ENCODE measurements at places on chromosomes 12 and 14.

- no peak for DNase-seq
Measured at GRCh38 chr12:48995086-48995879, 3.9 kb downstream of the DDN start.

DNA sequence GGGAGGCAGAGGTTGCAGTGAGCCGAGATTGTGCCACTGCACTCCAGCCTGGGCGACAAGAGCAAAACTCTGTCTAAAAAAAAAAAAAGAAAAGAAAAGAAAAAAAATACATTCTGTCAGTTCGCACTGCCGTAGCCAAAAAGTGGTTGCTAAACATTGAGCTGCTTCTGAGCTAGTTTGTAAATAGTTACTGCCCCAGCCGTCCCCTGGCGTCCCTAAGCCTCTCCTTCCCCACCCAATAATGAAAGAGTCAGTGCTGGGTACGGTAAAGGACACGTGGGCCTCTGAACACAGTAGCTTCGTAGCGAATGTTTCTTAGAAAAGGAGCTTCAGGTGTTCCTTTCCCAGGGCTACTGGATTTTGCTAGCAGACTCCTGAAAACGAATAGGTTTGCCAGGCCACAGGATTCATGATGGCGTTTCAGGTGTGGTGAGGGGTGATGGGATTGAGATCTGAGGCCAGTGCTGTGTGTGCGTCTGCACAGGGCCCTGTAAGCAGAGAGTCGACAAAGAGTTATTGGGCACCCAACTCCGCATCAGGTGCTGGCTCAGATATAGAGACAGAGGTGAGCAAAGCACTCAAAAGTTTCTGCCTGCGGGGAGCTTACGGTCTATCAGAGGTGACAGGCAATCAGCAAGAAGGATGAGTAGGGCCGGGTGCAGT, 94.1 kb downstream of the LGMN start:
- no peak for DNase-seq

DNA sequence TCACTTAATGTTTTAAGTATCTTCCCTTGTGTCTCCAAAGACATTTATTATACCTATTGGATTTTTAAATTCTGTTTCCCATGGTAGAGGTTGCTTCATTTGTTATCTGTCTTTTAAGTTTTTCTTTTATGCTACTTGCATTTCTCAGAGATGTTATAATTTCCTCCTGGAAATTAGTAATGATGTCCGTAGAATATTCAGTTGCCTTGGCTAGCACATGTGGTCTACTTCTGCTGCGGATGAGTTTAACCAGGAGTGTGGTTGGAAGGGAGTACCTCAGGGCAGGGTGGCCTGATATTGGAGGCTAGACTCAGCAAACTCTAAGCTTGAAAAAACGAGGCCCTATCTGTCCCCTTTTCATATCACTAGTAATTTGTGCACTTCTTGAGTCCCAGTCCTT, 8.8 kb upstream of the EVL start:
- no peak for DNase-seq

DNA sequence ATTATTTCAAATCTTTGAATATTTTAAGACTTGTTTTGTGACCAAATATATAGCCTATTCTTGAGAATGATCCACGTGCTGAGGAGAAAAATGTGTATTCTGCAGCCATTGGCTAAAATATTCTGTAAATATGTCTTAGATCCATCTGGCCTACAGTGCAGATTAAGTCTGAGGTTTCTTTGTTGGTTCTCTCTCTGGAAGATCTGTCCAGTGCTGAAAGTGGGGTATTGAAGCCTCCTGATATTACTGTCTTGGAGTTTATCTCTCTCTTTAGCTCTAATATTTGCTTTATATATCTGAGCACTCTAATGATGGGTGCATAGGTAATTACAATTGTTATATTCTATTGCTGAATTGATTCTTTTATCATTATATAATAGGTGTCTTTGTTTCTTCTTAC, 617.4 kb upstream of the LRFN5 start:
- no peak for DNase-seq

GRCh38 chr12:92134638-92135274, 10.9 kb downstream of the BTG1 start:
- DNase-seq: no peak

GRCh38 chr12:118398940-118399339, 22.6 kb downstream of the SUDS3 start:
- DNase-seq: no peak

DNA sequence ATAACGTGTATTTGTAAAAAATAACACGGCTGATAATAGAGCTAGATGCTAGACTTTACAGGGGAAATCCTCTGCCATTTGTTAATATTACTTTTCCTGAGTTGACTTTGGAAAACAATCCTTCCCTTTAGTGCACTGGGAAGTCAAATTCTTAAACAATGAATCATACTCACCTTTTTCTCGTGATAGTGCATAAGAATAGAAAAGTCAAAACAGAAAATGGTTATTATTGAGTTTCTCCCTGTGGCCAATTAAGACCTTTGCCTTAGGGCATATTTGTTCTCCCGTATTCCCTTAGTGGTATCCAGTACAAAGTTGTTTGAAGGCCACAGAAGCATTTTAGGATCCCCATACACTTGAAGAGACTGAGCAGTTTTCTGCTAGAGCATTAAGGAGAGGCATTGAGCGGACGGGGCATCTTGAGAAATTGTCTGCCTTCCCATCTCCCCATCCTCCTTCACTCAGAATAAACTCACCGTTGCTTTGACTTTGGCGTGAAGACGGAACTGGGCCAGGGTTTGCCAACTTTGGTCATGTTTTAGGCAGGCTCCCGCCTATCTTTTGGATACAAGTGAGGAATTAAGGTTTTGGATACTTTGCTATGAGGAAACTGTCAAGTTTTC, 171.3 kb downstream of the TMTC2 start:
- DNase-seq: no peak

DNA sequence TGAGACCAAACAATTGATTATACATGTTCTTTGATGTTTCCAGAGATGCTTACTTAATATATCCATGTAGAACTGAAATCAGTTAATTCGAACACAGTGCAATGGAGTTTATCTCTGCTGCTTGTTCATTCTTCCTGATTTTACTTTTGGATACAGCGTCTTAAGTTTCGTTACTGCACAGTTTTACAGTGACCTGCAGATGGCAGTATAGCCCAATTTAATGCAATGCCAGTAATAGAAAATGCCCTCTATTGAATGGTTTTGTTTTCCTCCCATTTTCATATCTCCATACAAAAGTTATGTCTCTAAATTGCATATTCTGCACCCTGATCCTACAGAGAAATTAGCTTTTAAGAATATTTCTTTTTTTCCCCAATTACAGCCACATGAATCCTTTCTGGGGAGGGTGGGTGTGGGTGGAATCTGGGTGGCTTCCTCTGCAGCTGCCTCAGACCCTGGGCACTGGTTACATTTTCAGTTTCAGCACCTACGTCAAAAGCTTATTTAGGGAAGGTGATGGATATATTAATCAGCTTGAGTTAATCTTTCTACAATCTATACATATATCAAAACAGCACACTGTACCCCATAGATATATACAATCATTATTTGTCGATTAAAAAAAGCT, 101.1 kb upstream of the DCD start:
- no peak for DNase-seq

DNA sequence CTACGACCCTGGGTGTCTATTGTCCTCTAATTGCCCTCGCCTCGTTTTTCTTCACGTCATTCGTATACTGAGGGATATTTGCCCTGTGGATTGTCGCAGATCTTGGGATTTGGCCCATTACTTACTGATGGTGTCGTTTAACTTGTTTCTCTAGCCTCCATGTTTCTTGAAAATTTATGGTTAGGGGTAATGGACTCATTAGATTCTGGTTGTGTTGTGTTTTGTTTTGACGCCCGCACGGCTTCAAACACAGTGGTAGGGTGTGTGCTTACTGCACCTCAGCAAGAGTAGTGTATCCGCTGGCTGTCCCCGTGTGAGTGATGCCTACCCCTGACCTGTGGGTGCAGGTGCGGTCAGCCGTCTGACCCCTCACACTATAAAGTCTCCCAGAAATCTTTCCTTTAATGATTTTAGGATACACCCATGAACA, 874 bp upstream of the RNU6-8 start:
- DNase-seq: no peak

- no peak for DNase-seq
Measured at GRCh38 chr14:104596927-104597351, 7.6 kb downstream of the TMEM179 start.
